Right ventricle myocardium inferior (tissue), 1 donor: ENCODE measurements at places on chromosomes 4 and X. TPM values are rescaled to one million over a fixed set of nuclear protein-coding genes. Genes with fewer than 3 reads are reported as not detected.

DNA sequence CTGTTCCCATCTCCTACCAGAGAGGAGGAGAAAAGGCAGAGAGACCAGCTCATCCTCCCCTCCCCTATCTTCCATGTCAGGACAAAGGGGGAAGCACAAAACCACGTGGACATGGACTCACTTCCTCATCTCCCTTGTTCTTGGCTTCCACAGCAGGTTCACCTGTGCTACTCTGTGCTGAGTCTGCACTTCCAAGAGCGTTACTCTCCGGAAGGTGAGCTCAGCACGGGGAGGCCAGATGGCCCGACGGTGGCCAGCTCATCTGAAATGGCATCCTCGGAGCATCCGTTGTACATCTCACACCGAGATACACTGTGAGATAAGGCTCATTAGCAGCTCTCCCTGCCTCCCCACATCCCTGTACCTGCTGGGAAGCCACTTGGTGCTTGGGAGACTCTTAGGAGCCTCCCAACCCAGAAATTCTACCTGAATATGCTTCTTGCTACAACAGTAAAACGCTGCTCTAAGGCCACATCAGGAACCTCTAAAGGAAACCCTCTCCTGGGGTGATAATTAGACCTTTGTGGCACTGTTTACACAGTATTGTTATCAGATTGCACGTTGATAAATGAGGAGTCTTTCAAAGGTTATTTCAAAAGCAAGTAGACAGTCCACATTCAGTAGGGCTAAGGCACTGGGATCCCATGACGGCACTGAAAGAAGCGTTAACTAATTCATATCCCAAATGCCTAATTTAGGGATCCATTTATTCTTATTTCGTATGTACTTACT is 19.4 kb downstream of the LGI2 start:
- DNase-seq, result no peak

GRCh38 chr4:113951263-113951662 is 28.2 kb downstream of the ARSJ start:
- no peak for DNase-seq

LUZP4 gene
- not detected for total RNA-seq

- DNase-seq, result no peak
These were observed 6.6 kb downstream of the HCCS start for GRCh38 chrX:11117745-11118144.

DNA sequence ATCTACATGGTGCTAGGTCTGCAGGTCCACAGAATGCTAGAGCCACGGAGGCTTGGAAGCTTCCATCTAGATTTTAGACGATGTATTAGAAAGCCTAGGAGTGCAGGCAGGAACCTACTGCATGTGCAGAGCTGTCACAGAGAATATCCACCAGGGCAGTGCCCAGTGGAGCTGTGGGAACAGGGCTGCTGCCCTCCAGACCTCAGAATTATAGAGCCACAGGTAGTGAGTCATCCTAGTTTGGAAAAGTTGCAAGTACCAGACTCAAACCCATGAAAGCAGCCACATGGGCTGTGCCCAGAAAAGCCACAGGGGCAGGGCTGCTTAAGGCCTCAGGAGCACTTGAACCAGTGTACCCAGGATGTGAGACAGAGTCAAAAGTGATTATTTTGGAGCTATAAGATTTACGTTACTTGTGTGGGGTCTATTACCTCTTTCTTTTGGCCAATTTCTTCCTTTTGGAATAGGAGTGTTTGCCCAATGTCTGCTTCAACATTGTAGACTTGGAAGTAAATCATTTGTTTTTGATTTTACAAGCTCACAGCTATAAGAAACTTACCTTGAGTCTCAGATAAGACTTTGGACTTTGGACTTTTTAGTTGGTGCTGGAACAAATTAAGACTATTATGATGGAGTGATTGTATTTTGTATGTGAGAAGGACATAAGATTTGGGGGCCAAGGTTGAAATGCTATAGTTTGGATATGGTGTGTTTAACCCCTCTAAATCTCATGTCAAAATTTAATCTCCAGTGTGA is 143.5 kb upstream of the CHRDL1 start:
- DNase-seq, result no peak

GRCh38 chr4:174708381-174708780 is 120.7 kb downstream of the GLRA3 start:
- no peak for DNase-seq

GRCh38 chrX:153739754-153740486 is 15.3 kb downstream of the ABCD1 start:
- DNase-seq, result no peak
